PC-9 (cell line): ENCODE measurements at places on chromosomes 2 and 18. TPM values are rescaled to one million over a fixed set of nuclear protein-coding genes. Genes with fewer than 3 reads are reported as not detected.

- DNase-seq: no peak
These were observed at the start of gene SPIRE1 for GRCh38 chr18:12657684-12658425. Gene SPIRE1 (minus strand): TSS chr18:12658107. CDS start chr18:12657866, 241 bp downstream.

DNA sequence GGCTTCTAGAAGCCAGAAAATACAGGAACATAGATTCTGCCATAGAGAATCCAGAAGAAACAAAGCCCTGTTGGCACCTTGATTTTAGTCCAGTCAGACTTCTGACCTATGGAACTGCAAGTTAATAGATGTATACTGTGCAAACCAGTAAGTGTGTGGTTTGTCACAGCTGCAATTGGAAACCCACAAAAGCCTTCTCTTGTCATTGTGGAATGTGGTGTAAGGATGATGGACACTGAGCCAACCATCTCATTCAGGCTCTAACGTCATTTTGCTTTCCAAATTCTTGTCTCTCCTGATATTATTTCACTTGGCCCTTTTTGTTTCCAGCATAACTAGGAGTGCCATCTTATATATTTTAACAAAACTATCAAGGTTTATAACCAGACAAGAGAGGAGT, 369.5 kb upstream of the SMIM21 start:
- DNase-seq: no peak

DNA sequence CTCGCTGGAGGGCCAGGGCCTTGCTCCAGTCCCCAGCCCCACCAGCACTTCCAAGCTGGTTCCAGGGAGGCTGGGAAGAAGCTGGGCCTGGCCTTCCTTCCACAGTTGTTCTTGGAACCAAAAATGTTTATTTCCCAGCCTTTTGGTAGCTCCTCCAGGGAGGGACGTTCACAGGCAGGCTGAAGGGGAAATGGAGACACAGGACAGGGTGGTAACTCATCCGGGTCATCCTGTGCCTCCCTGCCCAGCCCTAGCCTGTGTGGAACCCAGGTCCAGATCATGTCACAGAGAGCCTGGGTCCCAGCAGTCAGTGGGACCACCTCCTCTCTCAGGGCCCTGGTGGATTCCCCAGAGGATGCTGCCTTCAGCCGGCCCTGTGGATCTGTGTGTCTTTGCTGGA, 12.5 kb upstream of the ARMC9 start:
- no peak for DNase-seq

DNA sequence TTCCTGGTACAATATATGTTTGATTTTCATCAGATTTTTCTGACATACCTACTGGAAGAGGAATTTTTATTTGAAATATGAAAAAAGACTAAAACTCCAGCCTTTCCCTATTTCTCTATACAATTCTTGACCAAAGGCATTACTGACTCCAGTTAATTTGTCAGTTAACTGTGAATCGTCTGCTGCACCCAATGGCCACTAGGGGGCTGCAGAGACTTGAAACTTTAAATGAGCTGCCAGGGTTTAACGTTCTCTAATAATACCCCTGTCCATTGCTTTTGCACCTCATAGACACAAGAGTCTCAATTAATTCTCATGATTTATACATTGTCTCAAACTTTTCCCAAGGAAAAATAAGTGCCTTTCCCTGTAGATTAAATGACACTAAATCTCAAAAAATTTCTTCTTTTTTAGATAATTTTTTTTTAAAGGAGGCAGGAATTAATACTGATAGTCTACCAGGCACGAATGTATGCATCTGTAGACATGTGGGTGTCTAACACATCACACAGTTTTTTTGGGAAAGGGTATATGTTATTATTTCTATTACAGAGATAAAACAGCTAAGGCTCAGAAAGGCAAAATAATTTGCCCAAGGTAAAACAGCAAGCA, 1.8 kb upstream of the ALK start:
- peak; percentile 26 for DNase-seq

- DNase-seq: no peak
These were observed 200.3 kb downstream of the NYAP2 start for GRCh38 chr2:225599856-225600255.

- DNase-seq: no peak
These were observed 695.6 kb downstream of the TSN start for GRCh38 chr2:122451040-122451439.

- DNase-seq: no peak
These were observed 25.1 kb downstream of the KDM3A start for GRCh38 chr2:86466306-86466705.

The CNOT9 gene
- 45.8 and 46.0 TPM in 2 replicates for total RNA-seq

The IFIH1 gene
- total RNA-seq: 4.7 and 4.8 TPM in 2 replicates

The DRC1 gene
- total RNA-seq: 4.7 and 6.4 TPM in 2 replicates

The ARHGAP28 gene
- total RNA-seq: not detected in 2 replicates

The FAM110C gene
- total RNA-seq: 20.8 and 21.1 TPM in 2 replicates
